ENCODE measurements at places on chromosomes 11 and 22. TPM values are rescaled to one million over a fixed set of nuclear protein-coding genes. Genes with fewer than 3 reads are reported as not detected.
A peak's percentile ranks its signal among the peaks of the same experiment; 100 is the strongest.

GPR83 gene
- total RNA-seq: not detected

OR51I1 gene
- total RNA-seq: not detected

ZMAT5 gene
- 23.7 TPM for total RNA-seq

KIAA1671 gene
- 38.1 TPM for total RNA-seq

GGTLC2 gene
- 0.80 TPM for total RNA-seq

SLC7A4 gene
- 1.1 TPM for total RNA-seq

MRPL11 gene
- 46.6 TPM for total RNA-seq

OR52E1 gene
- total RNA-seq: not detected

MEI1 gene
- total RNA-seq: 7.6 TPM

OR5AK2 gene
- not detected for total RNA-seq

ANO5 gene
- 2.8 TPM for total RNA-seq

OAF gene
- total RNA-seq: 27.4 TPM

- no peak for DNase-seq
These were observed 33.6 kb downstream of the NEU3 start for GRCh38 chr11:75022296-75022695.

DNA sequence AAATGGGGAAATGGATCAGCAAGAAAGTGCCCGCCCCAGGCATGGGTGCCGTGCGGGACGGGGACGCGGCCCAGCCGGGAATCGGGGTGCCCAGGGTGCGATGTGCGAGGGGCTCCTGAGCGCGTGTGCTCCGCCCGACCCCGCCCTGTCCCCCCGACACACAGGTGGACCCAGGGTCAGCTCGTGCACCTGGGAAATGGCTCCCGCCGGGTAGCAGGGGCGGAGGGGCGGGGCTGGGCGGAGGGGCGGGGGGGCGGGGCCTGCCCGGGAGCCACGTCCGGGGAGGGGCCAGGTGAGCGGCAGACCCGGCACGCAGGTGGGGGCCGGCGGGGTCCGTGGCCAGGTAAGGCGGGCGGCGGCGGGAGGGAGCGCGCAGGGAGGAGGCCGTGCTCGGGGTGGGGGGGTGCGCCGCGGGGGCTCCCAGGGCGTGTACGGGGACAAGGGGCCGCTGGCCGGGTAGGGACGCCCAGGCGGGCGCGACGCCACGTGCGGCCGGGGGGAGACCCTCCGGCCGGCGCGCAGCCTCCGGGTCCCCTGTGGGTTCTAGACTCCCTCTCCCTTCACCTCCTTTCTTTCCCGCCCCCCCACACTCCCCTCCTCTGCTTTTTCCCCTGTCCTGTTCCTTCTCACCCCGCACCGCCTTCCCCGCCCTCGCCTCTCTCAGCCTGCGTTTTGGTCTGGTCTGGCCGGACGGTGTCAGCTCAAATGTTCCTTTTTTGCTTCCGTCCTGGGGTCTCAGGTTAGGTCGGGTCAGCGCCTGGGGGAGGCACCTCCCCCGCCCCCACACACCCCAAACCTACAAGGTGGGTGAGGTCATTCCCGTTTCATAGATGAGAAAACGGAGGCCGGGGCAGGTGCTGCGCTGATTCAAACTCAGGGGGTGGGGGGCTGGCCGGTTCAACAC, at the start of gene ARHGAP8:
TSS of gene ARHGAP8 (plus strand) at position 291 of the 904 bp plus-strand sequence. CDS start 33,953 bp downstream, outside the sequence.
- DNase-seq: peak; percentile 57

- DNase-seq: no peak
These were observed 23.4 kb upstream of the CELSR1 start for GRCh38 chr22:46560696-46561295.

GRCh38 chr11:12224537-12224893, 114.1 kb downstream of the MICAL2 start:
- peak; percentile 71 for DNase-seq

DNA sequence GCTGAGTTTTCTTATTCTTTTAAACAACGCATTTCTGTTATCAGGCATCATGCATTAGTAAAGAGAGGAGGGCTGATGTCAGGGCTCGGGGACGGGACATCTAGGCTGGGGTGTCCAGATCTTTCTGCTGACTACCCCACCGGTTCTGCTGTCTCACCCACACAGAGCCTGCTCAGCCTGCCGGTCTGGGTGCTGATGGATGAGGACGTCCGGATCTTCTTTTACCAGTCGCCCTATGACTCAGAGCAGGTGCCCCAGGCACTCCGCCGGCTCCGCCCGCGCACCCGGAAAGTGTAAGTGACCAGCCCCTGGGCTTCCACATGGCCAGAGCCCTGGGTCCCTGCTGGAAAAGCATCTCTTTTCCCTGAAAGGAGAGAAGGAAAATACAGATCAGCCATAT, 9.4 kb downstream of the NCF4 start:
- DNase-seq: no peak

GRCh38 chr11:78748918-78749690, 174.4 kb upstream of the NARS2 start:
- DNase-seq: no peak

- no peak for DNase-seq
These were observed 156.8 kb downstream of the WNT11 start for GRCh38 chr11:76049511-76049910.

DNA sequence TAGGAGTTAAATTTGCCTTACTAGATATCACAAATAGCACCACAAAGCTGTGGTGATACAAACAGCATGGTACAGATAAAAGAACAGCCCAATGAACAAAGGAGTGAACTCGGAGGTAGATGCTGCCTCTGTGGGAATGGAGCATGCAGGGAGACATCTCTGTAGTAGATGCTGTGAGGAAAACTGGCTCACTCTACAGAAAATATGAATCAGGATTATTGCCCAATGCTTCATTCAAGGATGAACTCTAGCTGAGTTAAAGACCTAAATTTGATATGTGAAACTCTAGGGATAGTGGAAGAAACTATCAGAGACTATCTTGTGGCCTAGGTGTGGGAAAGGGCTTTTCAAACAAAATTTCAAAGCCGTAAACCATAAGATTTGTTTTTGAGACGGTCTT, 15.3 kb upstream of the CAPN5 start:
- DNase-seq: no peak

- DNase-seq: no peak
These were observed 39.0 kb downstream of the IGLL5 start for GRCh38 chr22:22926370-22927195.

DNA sequence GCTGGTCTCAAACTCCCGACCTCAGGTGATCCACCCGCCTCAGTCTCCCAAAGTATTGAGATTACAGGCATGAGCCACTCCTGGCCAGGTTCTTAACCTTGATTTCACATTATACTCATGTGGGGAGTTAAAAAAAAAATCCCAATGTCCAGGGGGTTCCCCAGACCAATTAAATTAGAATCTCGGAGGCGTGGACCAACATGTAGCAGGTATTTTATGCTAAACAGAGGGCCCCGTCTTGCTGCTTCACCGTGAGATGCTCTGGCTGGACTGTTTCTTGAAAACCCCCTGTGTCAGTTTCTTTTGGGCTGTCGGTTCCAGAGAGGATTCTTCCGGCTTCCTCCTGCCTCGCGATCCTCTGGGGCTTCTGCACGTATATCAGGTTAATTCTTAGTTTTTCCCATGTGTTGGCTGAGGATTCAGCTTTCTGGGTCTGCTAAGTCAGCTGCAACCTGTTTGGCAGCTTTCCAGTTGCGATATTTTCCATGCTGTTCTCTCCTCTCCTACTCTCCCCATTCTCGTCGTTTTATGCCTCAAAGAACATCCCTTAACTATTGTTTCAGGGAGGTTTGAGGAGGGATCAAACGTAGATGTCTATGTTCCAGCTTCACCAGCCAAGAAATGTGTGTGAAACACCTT, 50.6 kb upstream of the ACCSL start:
- peak; percentile 57 for DNase-seq

GRCh38 chr11:134785660-134786284, 373.7 kb upstream of the B3GAT1 start:
- no peak for DNase-seq

GRCh38 chr11:36417154-36417553, 92.9 kb downstream of the TRAF6 start:
- DNase-seq: no peak

DNA sequence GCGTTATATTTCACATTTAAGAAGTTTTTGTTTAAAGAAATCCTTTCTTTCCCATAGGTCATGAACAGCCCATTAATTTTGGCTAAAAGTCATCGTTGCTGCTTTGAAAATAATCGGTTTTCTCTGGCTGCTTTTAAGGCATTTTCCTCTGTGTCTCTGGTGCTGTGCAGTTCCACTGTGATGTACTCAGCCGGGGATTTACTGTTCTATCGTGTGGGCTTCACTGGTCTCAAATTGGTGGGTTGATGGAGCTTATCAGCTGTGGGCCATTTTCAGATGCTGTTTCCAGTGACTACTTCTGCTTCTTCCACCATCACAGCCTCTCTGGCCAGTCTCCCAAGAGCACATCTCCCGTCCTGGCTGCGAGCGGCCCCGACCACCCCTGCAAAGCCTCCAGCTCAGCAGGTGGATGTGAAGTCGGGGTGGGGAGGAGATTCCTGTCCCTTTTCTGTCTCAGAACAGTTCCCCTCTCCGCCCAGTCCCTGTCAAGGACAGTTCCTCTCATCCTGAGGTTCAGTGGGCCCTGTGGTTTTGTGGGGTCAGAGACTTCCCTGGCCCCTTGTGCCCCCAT, 20.3 kb downstream of the IFITM10 start:
- no peak for DNase-seq

DNA sequence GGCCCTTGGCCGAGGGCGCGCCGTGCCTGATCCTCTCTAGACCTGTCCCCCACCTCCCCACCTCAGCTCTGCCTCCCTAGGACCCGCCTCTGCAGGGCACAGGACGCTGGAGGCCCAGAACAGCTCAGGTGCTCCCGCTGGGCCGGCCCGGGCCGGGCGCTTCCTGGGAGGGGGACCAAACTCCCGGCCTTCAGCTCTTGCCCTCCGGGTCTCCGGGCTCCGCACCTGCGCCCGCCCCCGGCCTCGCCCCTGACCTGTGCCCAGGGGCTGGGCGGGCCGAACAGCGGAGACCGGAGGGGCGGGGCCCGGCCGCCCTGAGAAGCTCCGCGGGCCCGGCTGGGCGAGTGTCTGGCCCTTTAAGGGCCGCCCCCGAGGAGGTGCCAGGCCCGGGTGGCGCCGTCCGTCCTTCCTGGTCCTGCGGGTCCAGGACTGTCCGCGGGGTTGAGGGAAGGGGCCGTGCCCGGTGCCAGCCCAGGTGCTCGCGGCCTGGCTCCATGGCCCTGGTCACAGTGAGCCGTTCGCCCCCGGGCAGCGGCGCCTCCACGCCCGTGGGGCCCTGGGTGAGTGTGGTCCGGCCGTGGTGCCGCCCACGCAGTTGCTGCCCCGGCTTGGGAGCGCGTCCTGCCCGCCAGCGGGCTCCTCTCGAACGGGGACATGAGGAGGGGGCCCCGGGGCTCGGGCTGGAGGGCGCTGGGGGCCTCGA, at the start of gene SSH3:
TSS of gene SSH3 (plus strand) at position 399 of the 703 bp plus-strand sequence. CDS start at position 495, 96 bp downstream.
- peak; percentile 61 for DNase-seq

DNA sequence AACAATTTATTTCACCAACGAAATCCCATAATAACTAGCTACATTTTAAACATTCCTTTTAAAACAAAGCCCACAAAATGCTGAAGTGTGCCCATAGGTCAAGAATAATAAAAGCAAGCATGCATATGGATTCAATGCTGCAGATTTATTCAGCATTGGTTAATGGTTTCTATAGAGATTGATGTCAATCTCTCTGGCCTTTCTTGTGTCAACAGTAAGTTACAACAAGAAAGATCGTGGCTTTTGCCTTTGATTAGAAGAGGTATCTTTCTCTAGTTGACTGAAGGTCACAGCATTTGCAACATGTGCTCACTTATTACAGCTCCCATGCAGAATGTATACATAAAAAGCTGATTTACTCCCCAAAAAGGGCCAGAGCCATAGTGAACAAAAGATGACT, 1.4 kb upstream of the SOX6 start:
- DNase-seq: no peak

DNA sequence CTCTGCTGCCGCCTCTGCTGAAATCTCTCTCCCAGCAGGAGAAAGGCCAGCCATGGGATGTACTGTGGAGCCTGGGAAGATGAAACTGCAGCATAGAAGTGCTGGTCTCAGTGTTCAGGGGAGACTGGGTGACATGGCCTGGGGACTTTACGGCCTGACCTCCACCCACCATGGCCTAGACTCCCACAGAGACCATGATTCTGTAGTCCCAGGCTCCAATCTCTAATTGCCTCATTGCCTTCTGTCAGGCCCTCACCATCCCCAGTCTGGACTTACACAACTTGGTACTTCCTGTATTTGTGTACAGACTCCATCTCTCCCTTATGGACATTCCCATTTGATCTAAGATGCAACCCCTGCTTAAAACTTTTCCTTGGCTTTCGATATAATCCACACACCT, 43.1 kb downstream of the TRAF6 start:
- no peak for DNase-seq

- no peak for DNase-seq
These were observed 1.8 kb downstream of the SYTL2 start for GRCh38 chr11:85809191-85809590.

- no peak for DNase-seq
These were observed 33.3 kb downstream of the MICAL2 start for GRCh38 chr11:12143461-12144258.

DNA sequence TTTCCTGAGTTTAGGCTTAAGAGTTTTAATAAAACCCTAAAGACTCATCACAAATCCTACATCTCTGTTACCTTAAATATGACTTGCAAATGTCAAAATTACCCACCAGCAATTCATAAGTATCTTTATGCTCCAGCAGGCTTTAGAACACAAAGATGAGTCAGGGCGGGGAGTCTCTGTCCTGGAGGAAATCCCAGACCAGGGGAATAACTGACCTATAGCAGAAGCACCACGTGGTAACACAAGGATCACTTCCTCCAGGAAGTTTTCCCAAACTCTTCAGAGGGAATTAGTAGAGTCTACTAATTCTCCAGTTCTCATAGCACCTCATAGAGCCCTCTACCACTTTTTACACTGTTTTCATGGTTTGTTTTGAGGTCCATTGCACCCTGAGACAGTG, 217.0 kb downstream of the NAV2 start:
- DNase-seq: no peak

- no peak for DNase-seq
These were observed 597.2 kb downstream of the DLG2 start for GRCh38 chr11:85029964-85030363.

DNA sequence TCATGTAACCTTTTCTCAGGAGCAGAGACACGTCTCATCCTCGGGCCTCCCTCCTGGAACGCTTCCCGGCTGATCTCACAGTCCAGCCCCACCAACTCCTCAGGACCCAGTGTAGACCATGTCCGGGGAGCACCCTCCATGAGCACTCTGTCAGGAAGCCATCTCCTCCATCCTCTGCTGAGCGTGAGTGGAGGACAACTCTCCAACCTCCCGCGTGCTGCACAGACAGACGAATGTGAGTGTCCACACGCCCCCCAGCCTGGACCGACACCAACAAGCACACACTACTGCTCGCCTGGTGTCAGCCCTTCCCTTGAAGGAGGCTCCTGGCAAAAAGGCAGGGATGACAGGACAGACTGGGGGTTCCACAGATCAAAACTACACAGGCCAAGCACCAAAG, 86.6 kb downstream of the SHANK2 start:
- DNase-seq: no peak

- no peak for DNase-seq
These were observed 307.8 kb downstream of the C11orf87 start for GRCh38 chr11:109729761-109730160.

DNA sequence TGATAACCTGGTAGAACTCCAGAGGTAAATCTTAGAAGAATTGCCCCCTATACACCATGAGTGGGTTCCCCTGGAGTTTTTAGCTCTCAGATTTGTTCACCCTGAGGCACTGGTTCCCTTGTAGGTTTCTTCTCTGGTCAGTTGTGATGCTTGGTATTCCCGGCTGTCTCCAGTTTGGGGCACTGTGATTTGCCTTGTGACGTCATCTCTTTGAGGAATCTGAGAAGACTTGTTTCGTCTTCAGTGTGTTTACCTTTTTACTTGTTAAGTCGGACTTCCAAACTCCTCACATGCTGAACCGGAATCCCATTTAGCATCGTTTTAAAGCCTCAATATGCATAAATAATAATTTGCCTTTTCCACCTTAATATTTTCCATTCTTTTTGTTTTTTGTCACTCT, 54.4 kb downstream of the CECR2 start:
- DNase-seq: no peak
